A673 (cell line): ENCODE measurements at places on chromosomes 2 and 18. TPM values are rescaled to one million over a fixed set of nuclear protein-coding genes. Genes with fewer than 3 reads are reported as not detected.

- peak; percentile 85 for DNase-seq
Observed at GRCh38 chr18:52341608-52342381, 1.8 kb downstream of the DCC start.

The CD8B2 gene
- total RNA-seq, result not detected in 2 replicates

GRCh38 chr2:23221236-23221635 is 163.7 kb upstream of the KLHL29 start:
- DNase-seq, result no peak

The REG1B gene
- not detected in 2 replicates for total RNA-seq

The NOTO gene
- total RNA-seq, result 0.11 and 0.41 TPM in 2 replicates

DNA sequence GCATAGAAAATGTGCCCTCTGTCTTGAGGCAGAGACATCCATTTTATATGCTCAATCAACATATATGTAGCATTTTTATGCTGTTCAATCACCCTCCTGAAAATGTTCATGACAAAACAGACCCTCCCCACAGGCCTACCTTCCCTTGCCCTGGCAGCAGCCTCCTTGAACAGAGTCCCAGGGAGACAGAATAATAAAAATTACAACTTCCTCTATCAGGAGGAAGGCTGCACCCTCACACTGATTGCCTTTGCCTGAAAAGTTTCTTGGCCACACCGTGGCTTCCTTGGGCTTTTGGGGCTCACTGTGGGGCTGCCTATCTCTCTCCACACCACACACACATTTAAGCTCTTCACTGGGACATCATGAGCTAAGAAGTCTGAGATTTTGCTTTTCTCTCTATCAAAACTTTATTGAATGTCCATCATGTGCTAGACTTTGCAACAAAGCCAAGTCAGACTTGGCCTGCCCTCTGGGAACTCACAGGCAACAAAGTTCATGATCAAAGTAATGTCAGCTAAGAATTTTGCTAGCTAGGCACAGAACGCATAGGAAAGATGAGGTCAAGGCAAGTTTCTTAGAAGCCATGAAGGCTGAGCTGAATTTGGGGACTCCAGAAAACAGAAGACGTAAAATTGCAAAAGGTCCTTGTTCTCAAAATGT is 101.6 kb downstream of the BCL2L11 start:
- no peak for DNase-seq

The FRZB gene
- total RNA-seq, result 1.8 and 3.6 TPM in 2 replicates

DNA sequence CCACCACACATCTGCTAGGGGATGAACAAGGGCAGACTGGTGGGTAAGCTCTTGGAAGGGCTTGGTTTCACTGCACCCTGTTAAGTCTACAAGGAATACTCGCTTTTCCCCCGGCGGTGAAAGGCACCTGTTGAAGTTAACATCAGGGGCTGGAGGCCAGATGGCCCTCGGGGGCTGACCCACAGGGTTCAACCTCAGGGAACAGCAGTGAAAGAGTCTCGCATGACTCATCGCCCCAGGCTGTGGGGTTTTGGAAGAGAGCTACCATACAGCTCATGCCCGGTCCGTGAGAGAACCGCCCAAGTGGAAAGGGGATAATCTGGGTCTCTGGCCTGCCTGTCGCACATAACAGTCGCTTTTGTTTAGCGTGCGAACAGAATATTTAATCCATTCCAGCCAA is 748.0 kb downstream of the DPP10 start:
- DNase-seq, result no peak

GRCh38 chr2:61135510-61135909 is 26.5 kb upstream of the C2orf74 start:
- DNase-seq, result peak; percentile 51

GRCh38 chr2:182324665-182325064 is 102.2 kb downstream of the PDE1A start:
- DNase-seq, result no peak

GRCh38 chr2:236877972-236878371 is 207.7 kb upstream of the COPS8 start:
- no peak for DNase-seq

The VWA3B gene
- total RNA-seq, result not detected in 2 replicates

DNA sequence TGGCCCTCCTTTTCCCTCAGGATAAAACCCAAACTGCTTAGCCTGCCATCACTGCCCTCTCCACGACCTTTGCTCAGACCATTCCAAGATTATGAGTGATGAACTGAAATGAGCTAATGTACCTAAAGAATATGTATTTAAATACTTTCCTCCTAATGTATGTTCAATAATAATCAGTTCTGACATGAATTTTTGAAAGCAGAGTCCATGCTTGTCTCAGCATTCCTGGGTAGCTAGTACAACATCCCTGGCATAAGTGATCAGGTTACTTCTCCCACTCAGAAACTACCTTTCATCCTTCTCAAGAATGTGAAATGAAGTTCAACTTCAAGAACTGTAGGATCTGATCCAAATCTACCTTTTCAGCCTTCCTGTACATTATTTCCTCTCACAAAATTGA is 103.6 kb downstream of the UNC80 start:
- DNase-seq, result no peak

GRCh38 chr2:48240912-48241311 is 289.0 kb upstream of the STON1 start:
- DNase-seq, result no peak

DNA sequence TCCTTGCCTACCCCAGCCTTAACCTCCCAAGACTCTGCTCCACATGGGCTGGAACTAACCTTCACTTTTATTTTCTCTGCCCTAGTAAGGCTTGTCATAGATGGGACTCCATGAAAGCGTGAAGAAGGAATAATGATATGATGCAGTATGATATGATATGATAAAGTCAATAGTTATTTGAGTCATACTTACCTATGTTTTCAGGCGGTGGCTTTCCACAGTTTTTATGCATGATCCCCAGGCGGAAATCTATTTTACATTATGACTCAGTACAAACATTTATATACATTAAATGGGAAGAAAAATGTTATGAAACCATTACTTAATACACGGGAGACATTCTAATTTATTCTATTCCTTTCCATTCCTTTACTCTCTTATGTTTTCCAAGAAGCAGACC is 5.6 kb downstream of the ACMSD start:
- DNase-seq, result no peak

- DNase-seq, result no peak
Observed at GRCh38 chr18:46434629-46435028, 222.4 kb downstream of the LOXHD1 start.

The LBX2 gene
- 0.48 TPM in 1 of 2 replicates, not detected in the other for total RNA-seq

DNA sequence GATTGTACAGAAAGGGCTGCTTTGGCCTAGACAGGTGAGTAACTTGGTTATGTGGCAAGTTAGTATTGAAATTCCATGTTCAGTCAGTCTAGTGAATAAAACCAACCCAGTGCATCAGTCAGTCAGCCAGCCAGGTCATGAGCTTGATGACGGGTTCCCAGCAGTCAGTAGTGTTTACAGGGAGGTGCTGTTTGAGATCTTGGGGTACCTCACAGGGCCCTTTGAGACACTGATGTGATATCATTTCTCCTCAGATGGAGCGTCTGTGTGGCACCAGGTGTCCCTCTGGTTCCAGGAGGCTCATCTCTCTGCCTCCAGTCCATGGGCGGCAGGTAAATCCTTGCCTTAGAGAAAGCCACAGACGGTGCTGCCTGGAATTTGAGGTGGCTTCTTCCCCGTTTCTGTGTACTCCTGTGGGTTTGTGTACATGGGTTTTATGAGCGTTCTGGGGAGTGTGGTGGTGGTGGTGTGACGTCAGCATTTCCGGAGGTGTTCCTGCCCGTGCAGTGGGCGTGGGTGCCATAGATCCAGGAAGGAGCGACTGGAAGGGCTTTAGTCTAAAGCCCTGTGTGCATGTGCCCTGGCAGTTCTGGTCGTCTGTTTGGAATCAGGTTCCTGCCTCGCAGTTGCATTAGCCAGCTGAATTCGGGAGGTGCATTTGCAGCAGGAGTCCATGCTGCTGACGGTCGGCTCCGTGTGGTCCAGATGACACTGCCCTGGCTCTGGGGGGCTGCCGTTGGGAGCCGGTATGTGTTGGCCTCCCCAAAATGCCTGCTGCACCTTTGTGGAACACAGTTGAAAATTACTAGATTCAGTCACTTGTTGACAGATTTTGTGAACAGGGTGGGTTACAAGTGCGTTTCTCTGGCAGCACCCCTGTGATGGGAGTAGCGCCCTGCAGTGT is 2.1 kb downstream of the CTDP1 start:
- DNase-seq, result peak; percentile 55

DNA sequence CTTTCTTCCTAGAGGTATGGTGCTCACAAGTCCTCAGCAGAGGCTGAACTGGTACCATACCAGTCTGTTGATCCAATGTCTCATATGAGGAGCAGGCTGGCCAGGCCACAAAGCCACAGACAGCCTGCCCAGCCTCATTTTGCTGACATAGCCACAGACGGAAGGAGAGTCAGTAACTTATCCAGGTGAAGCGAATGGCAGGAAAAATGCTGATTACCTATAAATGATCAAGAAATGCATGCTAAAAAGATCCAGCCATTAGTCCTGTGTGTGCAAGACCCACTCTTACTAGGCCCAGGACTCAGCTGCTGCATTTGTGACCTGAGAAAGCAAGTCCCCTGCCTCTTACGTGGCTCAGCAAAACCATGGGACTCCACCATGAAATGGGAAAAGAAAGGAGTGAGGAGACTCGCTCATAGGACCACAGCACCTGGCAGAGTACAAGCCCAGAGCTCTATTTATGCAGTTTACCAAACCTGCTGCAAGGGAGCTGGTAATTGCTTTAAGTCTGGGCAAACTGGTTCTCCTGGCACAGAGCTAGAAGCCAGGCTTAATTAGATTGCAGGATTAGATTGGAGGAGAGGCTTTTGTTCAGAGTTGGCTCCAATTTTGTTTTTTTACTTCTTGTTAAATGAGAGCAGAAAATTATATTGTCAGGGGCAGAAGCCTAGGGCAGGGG is 19.0 kb downstream of the RHOB start:
- DNase-seq, result no peak

The AKAIN1 gene
- total RNA-seq, result not detected in 2 replicates

The OSBPL6 gene
- 19.3 and 20.3 TPM in 2 replicates for total RNA-seq

DNA sequence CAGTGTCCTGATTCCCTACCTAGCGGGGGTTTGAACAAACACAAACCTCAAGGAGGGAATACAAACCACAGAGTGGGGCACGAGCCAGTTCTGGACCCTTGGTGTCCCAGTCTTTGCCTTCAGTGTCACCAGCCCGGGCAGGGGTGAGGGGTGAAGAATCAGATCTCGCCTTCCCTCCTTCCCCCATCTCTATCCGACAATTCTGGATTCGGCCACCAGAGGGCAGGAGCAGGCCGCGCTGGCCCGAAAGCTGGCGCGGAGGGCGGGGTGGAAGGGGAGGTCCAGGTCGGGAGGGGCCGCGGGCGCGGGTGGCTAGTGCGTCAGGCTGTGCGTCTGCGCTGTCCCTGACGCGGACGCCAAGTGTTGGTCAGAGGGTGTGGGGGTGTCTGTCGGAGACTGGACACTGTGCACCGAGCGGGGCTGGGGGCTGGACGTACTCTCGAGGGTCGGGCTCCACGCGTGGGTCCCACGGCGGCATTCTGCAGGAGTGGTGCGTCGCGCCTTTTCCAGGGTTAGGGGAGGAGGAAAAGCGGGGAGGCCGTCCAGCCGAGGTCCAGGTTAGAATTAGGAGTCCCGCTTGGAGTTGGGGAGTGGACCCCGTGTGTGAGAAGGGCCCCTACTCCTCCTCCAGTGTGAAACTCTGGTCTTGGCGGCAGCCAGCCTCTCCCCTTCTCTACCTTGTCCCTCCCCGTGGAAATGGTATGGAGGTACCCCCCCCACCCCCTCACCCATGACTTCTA is 2.9 kb upstream of the CRYBA2 start:
- DNase-seq, result peak; percentile 86

The SIX3 gene
- 0.56 and 0.59 TPM in 2 replicates for total RNA-seq

GRCh38 chr18:79487183-79487800 is 91.6 kb downstream of the NFATC1 start:
- DNase-seq, result no peak

- DNase-seq, result no peak
Observed at GRCh38 chr18:45619826-45620201, 4.5 kb downstream of the SLC14A2 start.

DNA sequence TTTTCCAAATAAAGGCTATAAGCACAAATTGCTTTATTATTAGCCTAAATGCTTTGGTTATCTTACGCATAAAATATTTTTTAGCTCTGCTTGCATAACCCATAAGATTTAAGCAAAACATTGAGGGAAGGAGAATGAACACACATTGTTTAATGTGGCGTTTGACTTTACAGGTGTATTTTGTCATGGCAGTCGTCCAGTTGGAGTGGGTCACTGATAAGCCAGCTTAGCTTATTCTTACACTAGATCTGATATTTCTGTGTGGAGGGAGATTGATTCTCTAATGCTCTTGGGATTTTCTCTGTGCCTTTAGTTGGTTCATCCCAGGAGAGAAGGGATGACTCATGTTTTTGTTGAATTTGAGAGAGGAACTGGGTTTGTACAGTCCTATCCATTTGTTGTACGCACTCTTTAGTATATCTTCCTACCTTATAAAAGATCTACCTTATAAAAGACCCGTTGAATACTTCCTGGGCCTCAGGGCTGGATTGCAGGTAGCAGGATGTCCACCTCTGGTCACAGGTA is 47.5 kb upstream of the ACYP2 start:
- peak; percentile 29 for DNase-seq

DNA sequence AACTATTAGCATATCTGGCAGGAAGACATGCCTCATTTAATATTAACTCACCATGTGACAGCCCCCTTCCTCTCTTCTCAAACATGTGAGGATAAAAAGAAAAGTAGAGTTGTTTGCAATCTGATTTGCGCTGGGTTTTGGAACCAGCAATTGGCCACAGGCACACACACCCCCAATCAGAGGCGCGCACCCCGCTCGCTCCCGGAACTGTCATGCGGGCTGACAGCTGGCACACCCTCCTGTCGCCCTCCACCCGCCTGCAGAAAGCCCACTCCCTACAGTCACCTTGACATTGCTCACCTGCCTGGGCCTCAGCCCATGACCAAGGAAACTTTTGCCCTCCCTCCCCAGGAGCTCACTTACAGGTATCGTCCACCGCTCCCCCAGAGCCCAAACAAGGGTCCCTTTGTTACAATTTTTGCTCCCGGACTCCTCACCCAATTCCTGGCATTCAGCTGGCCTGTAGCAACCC is 1.1 kb downstream of the COBLL1 start:
- DNase-seq, result peak; percentile 50

- DNase-seq, result no peak
Observed at GRCh38 chr2:18836436-18836835, 247.1 kb upstream of the NT5C1B start.

The SRD5A2 gene
- total RNA-seq, result not detected in 2 replicates

- DNase-seq, result no peak
Observed at GRCh38 chr2:36626756-36627155, 28.8 kb upstream of the FEZ2 start.

DNA sequence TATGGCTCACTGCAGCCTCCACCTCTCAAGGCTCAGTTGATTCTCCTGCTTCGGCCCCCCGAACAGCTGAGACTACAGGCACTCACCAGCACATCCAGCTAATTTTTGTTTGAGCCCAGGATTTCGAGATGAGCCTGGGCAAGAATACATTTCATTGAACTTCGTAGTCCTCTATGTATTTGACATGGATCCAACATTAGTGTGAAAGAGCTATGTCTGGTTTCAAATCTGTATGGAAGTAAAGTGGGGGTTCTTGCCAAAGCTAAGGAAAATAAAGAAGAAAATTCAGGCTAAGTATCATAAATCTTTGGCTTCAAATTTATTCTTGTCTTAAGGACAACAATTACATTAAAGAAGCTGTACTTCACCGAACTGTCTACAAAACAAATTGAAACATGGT is 1291.7 kb upstream of the CRIM1 start:
- no peak for DNase-seq
